ENCODE measurements at places on chromosomes 12 and 14.

- DNase-seq = peak; percentile 11
Observed at GRCh38 chr14:88929656-88930436, 105.4 kb downstream of the TTC8 start.

- no peak for DNase-seq
Observed at GRCh38 chr12:97466000-97466399, 3.4 kb downstream of the RMST start.

- no peak for DNase-seq
Observed at GRCh38 chr14:100092832-100093231, 27.6 kb downstream of the EVL start.

DNA sequence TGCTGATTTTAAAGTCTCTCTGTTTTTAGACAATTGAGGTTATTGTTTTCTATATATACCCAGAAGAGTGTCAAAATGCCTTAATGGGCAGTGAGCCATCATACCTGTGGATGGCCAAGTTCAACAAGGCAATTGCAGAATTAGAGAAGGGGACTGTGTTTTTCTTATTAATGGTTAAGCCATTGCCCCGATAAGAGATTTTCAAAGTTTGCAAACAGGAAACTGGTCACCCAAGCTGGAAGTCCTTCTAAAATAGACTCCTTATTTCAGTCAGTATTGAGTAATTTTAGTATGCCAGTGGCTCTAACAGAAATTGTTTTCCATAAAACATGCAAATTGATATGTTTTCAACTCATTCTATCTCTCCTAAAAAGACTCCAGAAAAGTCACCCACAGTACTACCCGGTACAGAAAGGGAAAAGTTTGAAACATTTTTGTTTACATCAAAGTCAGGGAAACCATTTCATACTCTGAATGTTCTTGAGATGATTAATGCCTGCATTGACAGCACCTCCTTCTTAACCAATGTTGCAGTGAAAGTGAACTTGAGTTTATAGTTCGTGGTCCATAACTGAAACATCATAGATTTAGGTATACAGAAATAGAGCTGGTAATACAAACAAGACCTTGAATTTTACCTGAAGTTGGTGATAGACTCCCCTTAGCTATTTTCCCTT lies 191.1 kb downstream of the TMX1 start:
- no peak for DNase-seq

DNA sequence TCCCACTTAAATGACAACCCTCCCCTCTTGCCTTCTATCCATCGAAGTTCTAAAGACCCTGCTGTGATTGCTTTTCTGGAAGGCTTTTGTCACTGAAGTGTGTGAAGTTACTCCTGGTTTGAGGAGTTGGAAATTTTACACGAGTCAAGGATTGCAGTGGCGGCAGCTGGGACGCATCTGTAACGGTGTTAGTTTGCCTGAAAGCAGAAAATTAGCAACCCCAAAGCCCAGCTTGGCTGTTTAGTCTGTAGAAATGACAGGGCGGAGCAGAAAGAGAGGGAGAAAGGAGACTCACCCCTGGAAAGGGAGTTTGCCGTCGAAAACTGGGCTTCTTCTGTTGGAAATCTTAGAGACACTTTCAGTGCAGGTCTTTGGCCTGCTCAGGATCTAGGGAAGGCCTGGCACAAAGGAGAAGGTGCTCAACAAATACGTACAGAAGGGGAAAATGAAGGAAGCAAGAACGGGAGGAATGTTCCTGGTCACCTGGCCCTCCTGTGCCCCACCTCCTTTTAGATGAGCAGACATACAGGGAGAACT lies 931 bp upstream of the MYF5 start:
- no peak for DNase-seq

DNA sequence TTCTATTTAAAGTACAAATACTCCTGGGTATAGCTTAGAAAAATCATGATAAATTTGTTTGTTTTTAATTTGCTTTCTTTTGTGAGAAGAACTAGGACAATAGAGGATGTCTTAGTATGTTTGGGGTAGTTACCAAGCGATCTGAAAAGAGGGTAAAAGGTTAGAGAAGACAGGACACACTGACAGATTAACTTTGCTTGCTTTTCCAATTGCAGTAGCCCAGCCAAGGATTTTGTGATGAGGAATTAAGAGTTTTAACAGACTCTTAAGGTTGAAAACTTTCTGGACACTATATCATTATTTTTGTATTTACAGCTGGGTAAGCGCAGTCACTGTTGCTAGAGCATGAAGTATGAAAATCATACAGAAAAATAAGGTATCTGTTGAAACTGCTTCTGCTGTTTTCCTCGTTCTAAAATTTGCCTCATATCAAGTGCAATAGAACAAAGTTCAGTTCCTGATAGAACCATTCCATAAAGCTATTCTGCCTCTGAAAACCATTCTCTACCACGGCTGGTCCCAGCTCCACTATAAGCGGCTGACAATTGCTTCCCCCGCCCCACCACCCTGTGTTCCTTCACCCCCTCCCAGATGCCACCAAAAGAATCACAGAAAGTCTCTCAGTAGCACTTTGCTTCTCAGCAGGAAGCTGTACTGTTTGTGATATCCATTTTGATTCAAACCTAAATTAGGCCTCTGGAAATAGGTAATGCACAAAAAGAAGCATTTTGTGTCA lies 413.4 kb downstream of the BCAT1 start:
- no peak for DNase-seq

DNA sequence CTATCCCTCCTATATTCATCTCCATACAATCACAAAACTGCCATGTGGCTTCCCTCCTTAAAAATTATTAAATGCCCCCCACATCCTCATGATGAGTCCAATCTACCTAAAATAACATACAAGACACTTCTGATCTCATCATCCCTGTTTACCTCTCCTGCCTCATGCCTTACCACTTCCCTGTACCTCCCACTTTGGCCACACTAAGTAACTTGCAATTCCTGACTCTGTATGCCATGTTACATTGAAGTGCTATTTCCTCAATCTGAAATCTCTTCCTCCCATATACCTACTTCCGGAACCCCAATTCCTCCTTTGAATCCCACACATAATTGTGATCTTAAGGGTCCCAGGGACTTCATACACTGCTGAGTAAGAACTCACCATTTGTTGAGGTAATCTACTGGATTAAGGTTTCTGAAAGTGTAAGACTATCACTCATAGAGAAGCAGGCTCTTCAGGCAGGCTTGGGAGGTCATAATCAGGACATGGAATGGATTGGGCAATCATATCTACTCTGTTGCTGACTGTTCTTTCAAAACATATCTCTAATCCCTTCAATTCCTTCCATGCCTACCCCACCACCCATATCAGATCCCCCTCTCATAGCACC lies 117.6 kb upstream of the PLEKHG7 start:
- DNase-seq = no peak

DNA sequence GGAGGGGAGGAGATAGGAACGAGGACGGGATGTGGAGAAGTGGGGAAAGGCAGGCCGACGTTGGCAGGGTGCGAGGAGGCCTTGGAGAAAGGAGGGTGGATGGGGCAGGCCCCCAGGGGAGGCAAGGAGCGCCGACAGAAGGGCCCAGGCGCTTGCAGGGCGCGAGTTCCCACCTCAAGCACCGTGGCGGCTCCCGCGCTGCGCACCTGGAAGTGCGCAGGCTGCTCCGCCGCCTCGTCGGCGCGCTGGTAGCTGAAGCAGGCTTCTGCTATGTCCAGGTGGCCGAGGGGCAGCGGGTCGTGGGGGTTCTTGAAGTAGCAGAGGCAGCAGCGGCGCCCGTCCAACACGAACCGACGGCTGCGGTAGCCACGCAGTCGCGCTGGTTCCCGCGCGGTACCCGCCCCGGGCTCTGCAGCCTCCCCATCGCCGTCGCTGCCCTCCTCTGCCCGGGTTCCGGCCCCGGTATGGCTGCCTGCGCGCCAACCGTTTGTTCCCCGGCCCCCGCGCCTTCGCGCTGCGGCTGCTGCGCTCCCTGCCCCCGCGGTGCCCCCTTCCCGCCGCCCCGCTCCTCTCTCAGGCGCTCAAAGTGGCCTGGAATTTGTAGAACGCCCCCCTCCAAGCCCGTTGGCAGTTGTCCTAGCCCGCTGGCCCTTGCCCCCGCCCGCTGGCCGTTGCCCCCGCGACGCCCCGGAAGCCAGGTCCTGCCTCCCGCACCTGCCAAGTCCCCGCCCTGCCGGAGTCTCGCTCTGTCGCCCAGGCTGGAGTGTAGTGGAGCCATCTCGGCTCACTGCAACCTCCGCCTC lies 1.1 kb upstream of the ACTR6 start:
- DNase-seq = peak; percentile 56

DNA sequence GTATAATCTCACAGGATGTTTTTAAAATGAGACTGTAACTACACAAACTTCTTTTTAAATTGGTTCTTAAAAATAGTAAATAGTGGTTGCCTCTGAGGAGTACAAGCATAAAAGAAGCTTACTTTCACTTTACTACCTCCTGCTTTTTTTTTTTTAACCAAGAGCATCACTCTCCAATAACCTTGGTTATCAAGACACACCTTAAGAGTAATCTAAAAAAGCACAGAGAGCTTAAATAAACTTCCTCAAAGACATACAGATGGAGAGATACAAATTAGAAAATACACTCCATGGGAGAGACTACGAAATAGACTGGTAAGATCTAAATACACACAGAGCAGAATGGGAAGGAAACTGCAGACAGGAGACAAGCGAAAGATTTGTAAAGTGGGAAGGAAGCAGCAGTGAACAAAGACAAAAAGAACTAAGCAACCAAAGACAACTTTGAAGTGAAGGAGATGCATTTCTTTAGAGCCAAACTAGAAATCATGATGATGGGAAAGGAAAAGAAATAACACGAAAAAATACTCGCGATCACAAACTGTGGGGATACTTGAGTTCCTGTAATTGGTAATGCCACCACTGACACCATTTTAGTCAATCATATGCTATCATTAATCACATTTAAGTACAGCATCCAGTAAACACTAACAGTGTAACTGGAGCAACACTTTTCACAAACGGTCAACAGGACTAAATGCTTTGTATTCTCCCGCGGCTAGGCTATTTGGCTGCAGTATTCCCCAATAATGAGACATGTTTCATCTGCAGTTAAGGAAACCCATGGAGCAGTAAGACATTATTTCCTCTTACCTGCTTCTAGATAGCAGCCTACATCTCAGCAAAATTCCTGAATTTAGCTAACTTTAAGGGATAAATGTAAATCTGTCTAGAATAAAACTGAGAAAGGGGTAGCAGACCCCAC lies 8.2 kb downstream of the SINHCAF start:
- peak; percentile 62 for DNase-seq

- peak; percentile 8 for DNase-seq
Observed at GRCh38 chr14:45990252-45990651, 661.3 kb downstream of the RPL10L start.

GRCh38 chr14:64857979-64858744 lies 21.5 kb downstream of the SPTB start:
- no peak for DNase-seq

GRCh38 chr14:38410442-38410841 lies 154.5 kb upstream of the CLEC14A start:
- DNase-seq = no peak

GRCh38 chr14:99155173-99156089 lies 116.6 kb downstream of the BCL11B start:
- DNase-seq = peak; percentile 19

DNA sequence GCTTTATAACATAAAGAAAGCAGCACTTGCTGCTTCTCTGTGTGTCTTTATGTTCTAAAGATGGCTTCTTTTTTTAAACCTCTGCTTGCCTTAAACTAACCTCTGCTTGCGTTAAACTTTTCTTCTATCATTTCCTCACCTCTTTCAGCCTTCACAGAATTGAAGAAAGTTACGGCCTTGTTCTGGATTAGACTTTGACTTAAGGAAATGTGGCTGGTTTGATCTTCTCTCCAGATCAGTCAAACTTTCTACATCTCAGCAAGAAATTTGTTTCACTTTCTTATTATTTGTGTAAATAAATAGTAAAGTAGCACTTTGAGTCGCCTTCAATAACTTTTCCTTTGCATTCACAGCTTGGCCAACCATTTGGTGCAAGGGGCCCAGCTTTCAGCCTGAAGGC lies 64.2 kb downstream of the CMAS start:
- DNase-seq = no peak

GRCh38 chr14:38716926-38717325 lies 386.1 kb downstream of the SEC23A start:
- peak; percentile 4 for DNase-seq

DNA sequence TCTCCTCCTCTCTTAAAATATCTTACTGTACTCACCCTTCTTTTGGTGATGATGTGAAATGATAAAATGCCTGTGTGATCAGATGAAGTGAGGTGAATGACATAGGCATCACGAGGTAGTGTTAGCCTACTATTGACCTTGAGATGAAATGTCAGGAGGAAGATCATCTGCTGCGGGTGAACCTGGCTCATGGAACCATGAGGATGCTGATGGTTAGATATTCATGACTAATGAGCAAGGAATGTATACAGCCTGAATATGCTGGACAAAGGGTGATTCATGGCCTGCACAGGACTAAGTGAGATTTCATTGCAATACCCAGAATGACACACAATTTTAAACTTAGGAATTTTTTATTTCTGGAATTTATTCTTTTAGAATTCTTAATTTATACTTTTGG lies 89.6 kb downstream of the DAAM1 start:
- DNase-seq = no peak

- no peak for DNase-seq
Observed at GRCh38 chr12:46798648-46799047, 27.1 kb downstream of the SLC38A4 start.

- no peak for DNase-seq
Observed at GRCh38 chr12:87807086-87807485, 222.1 kb downstream of the C12orf50 start.

DNA sequence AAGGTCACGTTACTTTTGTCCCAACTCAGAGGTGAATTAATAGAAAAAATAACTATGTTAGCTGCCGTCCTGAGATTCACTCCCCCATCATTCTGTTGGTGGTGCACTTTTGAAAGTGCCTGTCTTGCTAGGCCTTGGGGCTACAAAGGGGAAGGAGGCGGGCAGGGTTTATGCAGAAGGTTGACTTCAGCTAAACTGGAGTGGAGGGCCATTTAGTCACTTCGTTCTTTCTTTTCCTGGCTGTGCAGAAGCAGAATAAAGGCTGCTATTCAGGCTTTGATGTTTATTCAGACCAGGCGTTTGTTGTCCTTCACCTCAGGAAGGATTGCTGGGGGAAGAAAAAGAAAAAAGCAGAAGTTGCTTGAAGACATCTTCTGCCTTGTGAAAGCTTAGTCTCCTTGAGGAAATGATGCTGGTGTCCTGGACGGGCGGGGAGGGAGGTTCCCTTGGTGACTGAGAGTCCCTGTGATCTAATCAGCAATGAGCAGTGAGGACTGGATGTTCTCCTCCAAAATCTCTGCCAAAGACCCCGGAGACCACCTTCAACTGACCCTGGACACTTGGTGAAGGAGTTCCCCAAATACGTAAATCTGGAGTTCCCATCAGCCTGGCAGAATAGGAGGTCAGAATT lies 4.0 kb downstream of the GLT1D1 start:
- DNase-seq = peak; percentile 8

- peak; percentile 52 for DNase-seq
Observed at GRCh38 chr12:94240171-94240570, 91.8 kb downstream of the PLXNC1 start.
